Right ventricle myocardium superior (tissue), 1 donor: ENCODE measurements at places on chromosomes 11 and 22.

- DNase-seq = no peak
These were observed 10.9 kb upstream of the CABP2 start for GRCh38 chr11:67534070-67534679.

GRCh38 chr22:44578516-44579230 is 80.6 kb upstream of the RTL6 start:
- DNase-seq = no peak

DNA sequence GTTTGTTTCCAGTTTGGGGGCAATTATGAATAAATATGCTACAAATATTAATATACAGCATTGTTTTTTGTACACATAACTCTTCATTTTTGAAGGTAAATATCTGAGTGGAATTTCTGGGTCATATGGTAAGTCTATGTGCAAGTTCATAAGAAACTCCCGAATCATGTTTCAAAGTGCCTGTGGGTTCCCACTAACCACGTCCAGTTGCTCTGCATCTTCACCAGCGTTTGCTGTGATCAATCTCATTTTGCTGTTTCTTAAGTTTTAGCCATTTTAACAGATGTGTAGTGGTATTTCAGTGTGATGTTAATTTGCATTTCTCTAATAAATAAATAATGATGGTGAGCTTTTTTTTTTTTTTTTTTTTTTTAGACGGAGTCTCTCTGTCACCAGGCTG is 14.2 kb upstream of the CSRP3 start:
- no peak for DNase-seq

DNA sequence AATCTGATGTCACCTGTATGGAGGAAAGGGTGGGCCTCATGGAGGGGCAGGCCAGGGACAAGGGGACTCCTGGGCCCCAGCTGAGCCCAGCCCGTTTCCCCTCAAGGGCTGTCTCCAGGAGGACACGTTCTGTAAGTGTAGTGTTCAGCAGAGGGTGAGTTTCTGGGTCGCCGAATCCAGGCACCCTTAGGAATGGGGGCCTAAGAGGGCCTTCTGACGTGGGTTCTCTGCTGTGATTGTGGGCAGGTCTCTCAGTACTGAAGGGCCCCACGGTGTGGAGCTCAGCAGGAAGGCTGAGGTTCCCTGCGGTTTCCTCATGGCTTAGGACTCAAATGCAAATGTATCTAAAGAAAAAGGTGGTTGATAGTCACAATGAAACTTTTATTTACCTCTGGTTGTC is 6.5 kb downstream of the PTDSS2 start:
- DNase-seq = no peak

DNA sequence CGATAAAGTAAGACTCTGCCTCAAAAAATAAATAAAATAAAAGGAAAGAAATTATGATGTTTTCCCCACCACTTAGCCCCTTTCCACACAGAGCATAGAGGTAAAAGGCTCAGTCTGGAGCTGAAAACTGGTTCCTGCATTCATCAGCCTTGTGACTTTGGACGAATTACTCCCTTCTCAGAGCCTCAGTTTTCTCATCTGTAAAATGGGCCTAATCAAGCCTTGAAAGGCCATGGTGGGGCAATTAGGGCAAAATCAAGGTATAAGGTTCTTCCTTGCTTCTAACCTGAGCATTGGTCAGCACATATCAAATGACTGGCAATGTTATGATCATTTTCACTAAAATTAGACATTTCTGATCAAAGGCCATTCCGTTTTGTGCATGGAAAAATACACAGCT is 417.7 kb downstream of the MN1 start:
- no peak for DNase-seq

DNA sequence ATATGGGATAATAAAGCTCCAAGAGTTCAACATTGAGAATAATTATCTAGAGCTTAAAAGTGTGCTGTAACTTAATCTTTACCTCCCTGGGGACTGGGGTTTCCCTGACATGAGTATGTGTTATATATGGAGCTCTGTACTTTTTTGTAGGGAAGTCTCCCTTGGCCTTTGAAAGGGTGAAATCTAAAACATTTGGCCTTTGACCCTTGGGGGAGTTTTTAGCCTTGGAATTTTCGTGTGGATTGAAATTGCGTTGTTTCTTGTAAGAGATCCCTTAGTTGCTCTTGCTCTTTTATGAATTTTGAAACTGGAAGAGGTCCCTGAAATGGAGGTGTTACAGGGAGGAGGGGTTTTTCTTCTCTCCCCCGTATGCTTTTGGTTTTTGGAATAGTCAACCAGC is 450.0 kb downstream of the NELL1 start:
- no peak for DNase-seq

- DNase-seq = no peak
These were observed 844.8 kb upstream of the CHORDC1 start for GRCh38 chr11:91067666-91068065.

GRCh38 chr11:3903207-3903896 is 47.9 kb downstream of the STIM1 start:
- no peak for DNase-seq

DNA sequence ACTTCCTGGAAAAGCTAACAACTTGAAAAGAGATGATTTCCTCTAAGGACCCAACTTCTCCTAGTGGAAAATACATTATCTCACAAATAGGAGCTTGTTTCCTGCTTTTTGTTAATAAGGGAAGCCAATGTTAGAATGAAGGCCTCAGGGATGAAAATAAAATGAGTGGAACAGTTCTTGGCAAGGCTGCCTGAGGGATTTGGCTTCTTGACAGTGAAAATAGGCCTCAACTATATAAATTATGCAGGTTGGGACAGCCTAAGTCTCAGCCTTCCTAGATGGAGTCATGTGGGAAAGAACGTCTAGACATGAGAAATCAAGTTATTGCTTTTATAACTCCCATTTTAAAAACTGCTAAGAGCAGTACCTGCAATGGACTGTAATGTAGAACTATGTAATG is 92.8 kb upstream of the FIBIN start:
- no peak for DNase-seq

DNA sequence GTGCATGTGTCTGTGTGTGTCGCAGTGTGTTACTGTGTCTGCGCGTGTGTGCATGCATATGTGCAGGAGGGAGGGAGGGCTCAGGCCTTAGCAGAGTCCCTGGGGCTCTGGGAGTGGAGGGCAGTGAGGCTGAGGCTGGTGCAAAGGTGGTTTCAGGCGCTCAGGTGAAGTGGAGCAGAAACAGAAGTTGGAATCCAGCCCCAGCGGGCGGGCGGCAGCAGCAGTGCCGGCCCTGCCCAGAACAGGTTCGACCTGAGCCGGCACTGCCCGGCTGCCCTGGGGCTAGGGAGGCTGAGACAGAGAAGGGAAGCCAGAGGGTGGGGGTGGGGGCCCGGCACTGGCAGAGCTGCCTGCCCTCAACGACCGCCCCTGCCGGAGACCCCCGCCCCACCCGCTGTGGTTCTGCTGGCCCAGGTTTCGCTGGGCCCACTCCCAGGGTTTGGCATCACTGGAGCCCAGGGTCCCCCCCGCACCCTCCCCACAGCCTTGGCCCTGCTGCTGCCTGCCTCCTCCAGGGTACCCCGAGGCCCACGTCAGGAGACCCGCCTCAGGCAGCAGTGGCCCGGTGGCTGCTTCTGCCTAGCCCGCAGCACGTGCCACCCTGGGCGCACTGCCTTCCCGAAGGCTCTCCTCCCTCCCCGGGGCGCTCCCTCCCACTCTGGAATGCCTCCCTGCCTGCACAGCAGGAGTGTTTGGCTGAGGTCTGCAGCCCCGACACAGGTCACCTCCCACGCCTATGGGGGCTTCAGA is 13.3 kb downstream of the ASCL2 start:
- no peak for DNase-seq

DNA sequence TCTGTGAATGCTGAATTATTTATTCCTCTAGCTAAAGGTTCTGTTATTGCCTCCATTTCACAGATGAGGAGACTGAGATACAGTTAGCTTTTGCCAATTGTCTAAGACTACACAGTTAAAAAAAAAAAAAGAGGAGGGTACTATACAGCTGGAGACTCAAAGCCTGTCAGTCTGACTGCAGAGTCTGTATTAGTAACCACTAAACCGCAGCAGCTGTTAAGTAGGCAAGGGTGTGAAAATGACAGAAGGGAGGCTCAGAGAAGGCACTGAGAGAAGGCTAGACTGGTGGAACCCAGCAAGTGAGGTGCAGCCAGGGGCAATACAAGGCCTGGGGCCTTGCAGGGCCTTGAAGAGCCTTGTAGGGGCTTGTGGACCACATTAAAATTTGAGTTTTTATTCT is 181.2 kb downstream of the CSNK2A3 start:
- DNase-seq = no peak

DNA sequence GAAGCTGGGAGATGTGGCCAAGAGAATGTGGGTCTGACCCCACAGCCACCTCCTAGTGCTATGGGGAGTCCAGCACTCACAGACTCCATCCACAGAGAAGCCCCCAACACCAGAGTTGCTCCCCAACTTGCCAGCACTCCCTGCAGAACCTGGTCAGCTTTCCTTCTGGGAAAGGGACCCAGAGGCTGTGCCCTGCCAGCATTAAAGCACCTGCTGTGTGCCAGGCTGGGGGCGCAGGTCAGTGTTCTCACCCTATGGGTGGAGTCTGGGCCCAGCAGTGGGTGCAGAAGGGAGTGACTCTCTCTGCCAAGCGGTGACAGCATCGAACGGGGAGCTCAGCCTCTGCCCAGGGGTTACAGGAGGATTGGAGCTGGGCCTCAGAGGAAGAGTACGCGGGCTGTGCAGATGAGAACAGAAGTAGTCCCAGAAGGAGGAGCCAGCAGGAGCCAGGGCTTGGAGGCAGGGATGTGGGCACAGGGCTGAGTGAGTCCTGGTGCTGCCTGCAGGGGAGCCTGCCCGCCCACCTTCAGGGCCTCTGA is 114.4 kb downstream of the MPPED1 start:
- no peak for DNase-seq

GRCh38 chr11:107605061-107606006 is 14.4 kb downstream of the ELMOD1 start:
- no peak for DNase-seq

DNA sequence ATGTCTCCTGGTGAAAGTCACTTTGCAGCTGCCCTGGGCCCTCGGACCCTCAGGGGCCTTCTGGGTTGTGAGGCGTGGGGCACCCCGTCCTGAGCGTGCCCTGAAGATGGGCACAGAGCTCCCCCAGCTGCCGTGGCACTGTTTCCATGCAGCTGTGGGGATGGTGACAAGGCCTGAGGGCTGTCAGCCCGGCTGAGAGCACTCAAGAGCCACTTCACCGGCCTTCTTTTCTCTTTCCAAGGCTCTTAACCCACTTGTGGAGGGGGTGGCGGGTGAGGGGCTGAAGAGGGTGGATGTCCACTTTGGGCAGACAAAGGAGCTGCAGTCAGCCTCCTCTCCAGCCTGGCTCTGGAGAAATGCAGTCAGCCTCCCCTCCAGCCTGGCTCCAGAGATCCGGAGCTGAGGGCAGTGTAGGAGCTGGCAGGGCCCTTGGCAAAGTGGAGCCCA is 239.5 kb downstream of the ST3GAL4 start:
- no peak for DNase-seq

GRCh38 chr11:64265176-64266160 is 14.1 kb downstream of the PLCB3 start:
- no peak for DNase-seq

GRCh38 chr11:104944076-104944475 is 24.3 kb downstream of the CASP4 start:
- no peak for DNase-seq

DNA sequence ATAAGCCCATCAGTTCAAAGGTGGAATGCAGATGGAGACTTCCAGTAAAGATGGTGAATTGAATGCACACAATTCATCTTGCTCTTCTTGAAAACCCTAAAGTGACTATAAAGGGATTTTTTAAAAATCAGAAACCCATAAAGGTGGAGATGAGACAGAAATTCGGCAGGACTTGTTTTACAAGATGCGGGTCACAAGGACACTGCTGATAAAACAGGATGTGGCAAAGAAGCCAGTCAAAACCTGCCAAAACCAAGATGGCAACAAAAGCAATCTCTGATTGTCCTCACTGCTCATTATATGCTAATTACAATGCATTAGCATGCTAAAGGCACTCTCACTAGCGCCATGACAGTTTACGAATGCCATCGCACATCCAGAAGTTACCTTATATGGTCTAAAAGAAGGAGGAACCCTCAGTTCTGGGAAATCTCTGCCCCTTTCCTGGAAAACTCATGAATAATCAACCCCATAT is 137.1 kb downstream of the NECTIN1 start:
- no peak for DNase-seq

DNA sequence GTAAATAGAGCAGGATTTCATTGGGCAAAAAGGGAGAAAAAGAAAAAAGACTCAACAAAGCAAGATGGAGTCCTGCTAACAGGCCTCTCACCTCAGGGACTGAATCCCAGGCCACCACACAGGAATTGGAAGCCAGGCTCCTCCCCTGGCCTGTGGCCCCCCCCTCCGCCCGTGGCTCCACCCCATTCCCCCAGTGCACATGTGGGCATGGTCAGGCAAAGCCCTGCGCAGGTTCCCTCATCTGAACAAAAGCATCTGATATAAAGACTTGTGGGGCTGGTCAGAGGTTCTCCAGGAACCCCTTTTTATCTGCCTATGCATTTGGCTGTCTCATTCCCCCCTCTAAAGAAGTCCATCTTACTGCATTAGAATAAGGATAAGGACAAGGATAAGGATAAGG is 46.0 kb upstream of the PAK1 start:
- DNase-seq = no peak

DNA sequence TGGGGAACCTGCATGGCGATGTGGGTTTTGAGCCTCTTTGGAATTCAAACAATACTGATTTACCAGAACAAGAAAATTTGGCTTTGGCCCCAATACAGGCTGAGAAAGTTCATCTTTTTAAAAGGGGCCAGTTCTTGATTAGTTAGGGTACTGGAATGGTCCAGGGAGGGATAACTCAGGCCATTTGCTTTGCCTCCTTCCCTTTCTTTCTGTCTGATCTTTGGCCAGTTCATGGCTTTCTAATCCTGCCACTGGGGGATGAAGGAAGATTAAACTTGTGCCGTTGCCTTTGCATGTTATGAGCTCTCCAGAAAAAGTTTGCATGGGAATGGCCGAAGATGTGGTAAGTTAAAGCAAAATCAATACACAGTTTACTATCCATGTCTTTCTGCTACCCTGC is 78.4 kb downstream of the ADAMTS15 start:
- DNase-seq = no peak

GRCh38 chr11:104984808-104985207 is 16.4 kb upstream of the CASP4 start:
- no peak for DNase-seq

- no peak for DNase-seq
These were observed 18.4 kb upstream of the RPS3 start for GRCh38 chr11:75380716-75381420.

DNA sequence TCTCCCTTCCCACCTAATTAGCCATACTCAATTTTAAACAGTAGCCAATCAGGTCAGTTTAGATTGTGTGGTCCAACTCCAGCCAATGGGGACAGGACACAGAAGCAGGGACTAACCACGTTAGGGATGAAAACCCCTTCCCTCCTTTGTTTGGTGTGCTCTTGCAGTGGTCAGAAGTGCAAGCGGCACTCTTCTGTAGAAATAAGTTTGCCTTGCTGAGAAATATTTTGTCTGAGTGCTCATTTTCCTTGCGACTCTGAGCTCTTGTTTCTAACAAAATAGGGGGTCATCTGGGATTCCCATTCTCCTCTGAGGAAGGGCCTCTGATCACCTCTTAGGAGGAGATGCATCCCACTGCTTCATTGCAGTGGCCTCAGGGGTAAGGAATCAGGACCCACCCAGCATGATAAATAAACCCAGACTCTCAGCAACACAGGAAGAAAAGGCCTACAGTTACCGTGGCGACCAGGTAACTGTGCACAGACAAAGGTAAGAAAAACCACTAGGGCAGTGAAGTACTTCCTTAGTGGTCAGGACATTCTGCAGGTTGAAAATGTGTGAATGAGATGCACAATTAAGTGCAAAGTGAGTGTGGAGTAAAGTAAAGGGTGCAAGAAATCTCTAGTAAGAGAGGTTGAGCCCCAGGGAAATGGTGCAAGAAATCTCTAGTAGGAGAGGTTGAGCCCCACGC is 55.4 kb downstream of the ZNF280B start:
- DNase-seq = no peak

GRCh38 chr11:17314904-17315426 is 36.6 kb upstream of the NCR3LG1 start:
- no peak for DNase-seq
